ENCODE measurements at places on chromosomes 7 and 10.

DNA sequence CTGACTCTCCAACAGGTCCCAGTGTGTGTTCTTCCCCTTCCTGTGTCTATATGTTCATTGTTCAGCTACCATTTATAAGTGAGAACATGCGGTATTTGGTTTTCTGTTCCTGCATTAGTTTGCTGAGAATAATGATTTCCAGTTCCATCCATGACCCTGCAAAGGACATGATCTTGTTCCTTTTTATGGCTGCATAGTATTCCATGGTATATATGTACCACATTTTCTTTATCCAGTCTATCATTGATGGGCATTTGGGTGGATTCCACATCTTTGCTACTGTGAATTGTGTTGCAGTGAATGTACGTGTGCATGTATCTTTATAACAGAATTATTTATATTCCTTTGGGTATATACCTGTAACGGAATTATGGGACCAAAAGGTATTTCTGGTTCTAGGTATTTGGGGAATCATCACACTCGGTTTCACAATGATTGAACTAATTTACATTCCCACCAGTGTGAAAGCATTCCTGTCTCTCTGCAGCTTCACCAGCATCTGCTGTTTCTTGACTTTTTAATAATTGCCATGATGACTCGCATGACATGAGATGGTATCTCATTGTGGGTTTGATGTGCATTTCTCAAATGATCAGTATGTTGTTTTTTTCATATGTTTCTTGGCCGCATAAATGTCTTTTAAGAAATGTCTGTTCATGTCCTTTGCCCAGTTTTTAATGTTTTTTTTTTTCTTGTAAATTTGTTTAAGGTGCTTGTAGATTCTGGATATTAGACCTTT lies 60.2 kb downstream of the LSMEM1 start:
- no peak for DNase-seq

- no peak for DNase-seq
Observed at GRCh38 chr7:43701500-43701854, 27.8 kb downstream of the COA1 start.

DNA sequence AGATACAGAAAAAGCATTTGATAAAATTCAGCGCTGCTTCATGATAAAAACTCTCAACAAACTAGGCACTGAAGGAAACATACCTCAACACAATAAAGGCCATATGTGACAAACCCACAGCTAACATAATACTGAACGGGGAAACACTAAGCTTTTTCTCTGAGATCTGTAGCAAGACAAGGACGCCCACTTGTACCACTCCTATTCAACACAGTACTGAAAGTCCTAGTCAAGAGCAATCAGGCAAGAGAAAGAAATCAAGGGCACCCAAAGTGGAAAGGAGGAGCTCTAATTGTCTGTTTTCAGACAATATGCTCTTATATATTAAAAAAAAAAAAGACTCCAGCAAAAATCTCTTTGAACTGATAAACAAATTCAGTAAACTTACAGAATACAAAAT lies 13.3 kb downstream of the DIP2C start:
- no peak for DNase-seq

- DNase-seq: no peak
Observed at GRCh38 chr7:99061001-99061776, 82.7 kb downstream of the SMURF1 start.

GRCh38 chr10:131426534-131426898 lies 115.0 kb upstream of the TCERG1L start:
- no peak for DNase-seq

- no peak for DNase-seq
Observed at GRCh38 chr7:135263321-135263970, 29.8 kb downstream of the STRA8 start.

DNA sequence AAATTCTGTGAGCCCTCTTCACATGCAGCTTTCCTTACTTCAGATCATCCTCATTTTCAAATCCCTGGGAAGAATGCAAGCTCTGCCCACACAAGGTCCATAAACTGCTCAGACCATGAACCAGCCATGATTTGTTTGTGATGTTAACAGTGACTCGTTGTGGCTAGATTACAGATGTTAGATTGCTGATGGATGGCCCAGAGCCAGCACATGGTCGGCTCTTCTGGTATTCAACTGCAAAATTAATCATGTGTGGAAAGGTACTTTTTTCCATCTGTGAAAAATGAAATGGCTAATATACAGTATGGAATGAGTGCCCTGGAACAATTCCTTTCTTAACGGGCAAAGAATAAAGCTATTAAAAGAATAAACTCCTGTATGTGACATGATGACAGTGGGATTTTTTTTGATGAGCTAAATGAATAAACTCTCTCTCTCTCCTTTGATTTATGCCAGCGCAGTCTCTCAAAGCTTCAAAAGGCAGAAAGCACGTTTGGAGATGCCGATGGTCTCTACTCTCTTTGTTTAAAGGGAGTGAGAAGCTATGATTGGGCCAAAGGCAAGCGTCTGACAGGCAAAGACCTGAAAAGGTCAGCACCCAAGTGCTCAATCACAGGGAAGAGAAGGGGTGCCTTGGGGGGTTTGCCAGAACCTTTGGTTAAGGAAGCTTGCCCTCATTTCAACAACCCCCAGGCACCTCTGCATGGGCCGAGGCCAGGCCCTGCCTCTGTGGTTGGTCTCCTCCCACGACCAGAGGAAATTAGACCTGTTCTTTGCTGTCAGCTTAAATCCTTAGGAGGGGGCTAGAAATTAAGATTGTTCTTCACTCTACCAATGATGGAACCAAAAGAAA lies 444.0 kb upstream of the NFE2L3 start:
- DNase-seq: no peak

GRCh38 chr7:22821702-22822485 lies 755 bp downstream of the TOMM7 start:
- DNase-seq: peak; percentile 9

DNA sequence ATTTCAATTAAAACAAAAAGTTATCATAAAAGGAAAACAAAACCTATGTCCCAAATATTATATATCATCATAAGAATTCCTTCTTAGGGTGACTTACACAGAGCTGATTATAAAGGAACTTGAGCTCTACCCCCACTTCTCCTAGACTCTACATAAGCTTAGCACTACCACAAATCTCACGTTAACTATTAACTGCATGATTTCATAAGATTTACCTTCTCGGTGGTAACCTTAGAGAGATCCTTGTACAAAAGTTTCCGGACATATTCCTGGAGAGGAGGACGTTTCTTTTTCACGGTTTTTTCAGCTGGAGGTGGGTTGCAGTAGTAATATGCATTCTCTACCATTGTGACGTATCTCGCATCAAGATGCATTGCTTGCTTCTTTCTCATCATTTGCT lies 83.7 kb downstream of the UPF2 start:
- no peak for DNase-seq

DNA sequence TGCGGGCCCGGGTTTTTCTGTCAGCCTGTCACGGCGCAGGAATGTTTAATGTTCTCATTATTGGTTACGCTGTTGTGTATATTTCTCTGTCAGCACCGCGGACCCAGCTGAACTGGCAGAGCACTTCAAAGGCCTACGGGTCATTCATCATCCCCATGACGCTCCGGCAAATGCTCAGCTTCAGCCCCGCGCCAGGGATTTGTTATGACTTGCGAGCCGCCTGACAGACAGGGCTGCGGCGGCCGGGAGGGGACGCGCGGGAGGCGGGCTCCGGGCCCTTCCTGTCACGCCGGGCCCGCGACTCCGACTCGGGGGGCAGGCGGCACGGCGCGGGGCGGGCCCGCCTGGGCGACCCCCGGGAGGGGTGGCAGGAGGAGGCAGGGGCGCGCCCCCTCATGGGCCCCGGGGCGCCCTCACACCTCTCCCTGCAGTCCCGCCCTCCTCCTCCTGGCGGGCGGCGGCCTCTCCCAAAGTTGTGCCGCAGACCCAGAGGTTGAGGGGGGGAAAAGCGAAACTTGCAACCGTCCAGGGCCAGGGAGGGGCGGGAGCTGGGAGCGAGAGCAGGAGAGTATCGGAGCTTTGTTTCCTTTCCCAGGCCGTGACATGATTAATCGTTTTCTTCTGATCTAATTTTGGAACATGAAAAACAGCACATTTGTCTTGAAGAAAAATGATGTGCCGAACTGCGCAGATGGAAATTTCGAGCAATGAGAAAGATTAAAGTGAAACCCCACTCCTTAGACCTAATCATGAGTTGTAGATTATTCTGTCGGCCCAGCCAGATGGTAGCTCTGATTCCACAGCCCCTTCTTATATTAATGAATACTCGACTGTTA lies 59.3 kb upstream of the COMTD1 start:
- peak; percentile 77 for DNase-seq

- DNase-seq: no peak
Observed at GRCh38 chr7:154879629-154880028, 123.3 kb downstream of the PAXIP1 start.

GRCh38 chr10:89915021-89915420 lies 213.6 kb downstream of the KIF20B start:
- DNase-seq: no peak

GRCh38 chr7:11374629-11375028 lies 401.0 kb downstream of the PHF14 start:
- DNase-seq: no peak

GRCh38 chr10:84026821-84027257 lies 112.5 kb upstream of the GHITM start:
- peak; percentile 14 for DNase-seq

GRCh38 chr7:30523466-30523865 lies 18.8 kb upstream of the GGCT start:
- no peak for DNase-seq

GRCh38 chr10:131738396-131738735 lies 162.4 kb upstream of the PPP2R2D start:
- DNase-seq: peak; percentile 7

DNA sequence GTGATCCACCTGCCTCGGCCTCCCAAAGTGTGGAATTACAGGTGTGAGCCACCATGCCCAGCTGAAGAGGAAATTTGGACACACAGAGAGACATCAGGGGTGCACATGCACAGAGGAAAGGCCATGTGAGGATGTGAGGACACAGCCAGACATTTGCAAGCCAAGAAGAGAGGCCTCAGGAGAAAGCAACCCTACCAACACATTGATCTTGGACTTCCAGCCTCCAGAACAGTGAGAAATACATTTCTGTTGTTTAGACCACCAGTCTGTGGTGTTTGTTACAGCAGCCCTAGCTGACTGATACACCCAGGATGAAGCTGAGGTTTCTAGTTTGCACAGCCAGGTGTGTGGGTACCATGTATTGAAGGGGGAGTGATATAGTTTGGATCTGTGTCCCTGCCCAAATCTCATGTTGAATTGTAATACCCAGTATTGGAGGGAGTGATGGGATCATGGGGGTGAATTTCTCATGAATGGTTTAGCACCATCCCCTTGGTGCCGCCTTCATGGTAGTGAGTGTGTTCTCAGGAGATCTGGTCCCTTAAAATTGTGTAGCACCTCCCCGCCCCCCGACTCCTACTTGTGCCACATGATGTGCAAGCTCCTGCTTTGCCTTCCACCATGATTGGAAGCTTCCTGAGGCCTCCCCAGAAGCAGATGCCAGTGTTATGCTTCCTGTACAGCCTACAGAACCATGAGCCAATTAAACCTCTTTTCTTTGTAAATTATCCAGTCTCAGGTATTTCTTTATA lies 64.7 kb upstream of the DUSP5 start:
- no peak for DNase-seq
